RKO (cell line): ENCODE measurements at places on chromosomes 2 and 18.

DNA sequence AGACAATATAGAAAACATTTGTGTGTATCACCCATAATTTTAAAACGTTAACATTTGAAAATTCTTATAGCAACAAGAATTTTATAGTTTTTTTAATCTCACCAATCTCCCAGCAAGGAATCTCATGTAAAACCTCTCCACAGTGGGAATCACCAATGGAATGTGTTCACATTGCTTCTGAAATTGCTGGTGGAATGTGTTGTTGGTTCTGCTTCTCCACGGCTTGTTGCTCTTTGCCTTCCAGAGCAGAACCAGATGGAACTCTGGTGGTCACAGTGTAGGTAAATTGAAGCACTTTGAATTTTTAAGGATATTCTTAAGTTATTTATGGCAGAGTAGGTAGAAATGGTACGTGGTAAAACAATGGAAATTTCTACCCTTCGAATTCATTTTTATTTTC lies 35.1 kb downstream of the DCAF17 start:
- DNase-seq, result no peak

DNA sequence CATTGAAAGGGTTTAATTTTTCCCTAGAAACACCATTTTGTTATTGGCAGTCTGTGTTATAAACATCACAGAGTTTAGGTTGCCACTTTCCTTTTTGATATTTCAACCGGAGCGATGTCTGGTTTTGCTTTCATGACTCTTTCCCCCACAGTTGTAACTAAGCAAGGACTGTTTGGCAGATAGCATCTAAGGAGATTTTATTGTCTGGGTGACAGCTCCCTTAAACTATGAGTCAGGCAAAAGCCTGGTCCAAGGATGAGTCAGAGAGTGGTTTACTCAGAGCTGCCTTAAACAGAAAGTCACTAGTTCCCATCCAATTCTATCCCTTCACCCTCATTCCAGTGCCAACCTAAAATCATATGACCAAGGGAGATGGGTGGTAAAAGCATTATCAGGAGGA lies 341.6 kb upstream of the VWC2L start:
- peak; percentile 95 for DNase-seq

DNA sequence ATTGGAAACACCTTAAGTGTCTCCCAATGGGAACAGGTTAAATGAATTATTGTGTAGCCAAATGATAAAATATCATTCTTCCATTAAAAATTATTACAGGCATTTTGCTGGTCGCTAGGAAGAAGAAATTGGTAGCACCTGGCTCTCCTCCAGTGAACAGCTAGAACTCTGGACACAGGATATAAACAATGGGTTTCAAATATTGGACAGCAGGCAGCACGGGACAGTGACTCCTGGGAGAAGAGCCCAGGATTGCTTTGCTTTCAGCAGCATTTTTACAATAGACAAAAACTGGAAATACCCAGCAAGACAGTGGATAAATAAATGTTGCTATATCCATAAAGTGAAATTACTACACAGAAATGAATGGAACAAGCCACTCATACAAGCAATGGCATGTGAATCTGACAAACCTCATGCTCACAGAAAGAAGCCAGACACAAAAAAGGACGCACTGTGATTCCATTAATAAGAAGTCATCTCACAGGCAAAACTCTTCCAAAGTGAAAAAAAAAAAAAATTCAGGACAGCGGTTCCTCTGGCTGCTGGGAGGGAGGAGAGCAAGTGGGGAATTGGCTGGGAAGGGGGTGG lies 50.5 kb downstream of the LAMA1 start:
- DNase-seq, result no peak

DNA sequence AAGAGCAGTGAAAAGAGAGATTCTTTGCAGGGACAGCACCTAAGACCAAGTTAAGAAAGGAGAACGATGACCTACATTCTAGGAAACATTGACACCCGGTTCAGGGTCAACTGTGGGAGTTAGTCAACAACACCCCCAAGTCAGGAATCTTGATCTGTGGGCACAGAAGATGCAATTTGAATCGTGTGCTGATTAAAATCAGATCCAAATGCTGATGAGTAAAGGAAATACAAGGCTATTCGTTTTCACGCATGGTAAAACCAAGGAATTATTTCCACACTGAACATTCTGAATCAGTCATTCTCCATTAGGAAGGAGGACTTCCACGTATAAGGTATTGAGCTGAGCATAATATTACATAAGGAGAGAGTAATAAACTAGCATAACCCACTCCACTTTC lies 124.2 kb downstream of the COPS8 start:
- DNase-seq, result no peak

DNA sequence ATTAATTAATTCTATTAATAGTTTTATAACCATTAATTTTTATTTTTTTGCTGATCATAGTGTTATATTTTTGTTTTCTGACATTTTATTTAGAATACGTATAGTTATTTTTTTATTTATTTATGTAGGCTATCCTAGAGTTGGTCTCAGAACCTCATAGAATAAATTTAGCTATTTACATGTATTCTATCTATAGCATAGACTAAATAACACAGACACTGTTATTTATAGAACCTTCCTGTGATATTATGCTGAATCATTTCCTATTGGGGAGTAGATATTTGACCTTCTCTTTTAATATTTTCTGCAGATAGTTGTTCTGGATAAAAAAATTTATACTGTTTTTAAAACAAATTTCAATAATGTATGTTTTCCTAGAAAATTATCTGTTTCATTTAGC lies 20.2 kb downstream of the ARHGEF33 start:
- no peak for DNase-seq

DNA sequence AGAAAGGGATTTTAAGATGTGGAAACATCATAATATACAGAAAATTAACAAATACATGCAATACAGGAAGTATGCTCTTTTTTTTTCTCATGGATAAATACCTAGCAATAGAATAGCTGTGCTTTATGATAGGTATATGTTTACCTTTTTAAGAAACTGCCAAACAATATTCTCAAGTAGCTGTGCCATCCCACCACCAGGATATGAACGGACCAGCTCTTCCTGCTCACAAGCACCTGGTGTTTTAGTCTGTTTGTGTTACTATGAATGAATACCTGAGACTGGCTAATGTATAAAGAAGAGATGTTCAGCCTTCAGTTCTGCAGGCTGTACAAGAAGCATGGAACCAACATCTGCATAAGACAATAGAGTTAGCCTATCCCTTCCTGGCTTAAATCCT lies 19.9 kb upstream of the UGT1A8 start:
- no peak for DNase-seq

- DNase-seq, result no peak
These were observed 62.8 kb downstream of the SMIM21 start for GRCh38 chr18:75364512-75365253.

- no peak for DNase-seq
These were observed 269.1 kb upstream of the SIX3 start for GRCh38 chr2:44672431-44672830.

DNA sequence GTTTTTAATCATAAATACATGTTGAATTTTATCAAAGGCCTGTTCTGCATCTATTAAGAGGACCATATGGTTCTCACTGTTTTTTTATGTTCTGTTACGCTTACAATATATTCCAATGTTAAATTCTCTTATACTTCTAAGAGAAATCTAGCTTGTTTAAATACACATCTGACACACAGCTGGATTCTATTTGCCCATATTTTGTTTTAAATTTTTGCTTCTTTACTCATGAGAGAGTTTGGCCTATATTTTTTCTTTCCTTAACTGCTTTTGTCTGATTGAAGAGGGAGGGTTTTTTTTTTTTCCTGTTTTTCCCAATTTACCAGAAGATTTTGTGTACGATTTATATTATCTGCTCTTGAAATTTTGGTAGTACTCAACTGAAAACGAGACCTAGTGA lies 34.9 kb downstream of the RNF144A start:
- DNase-seq, result no peak

- no peak for DNase-seq
These were observed 40.8 kb downstream of the MAP3K2 start for GRCh38 chr2:127347015-127347414.

GRCh38 chr2:59425247-59425646 lies 1128.2 kb downstream of the BCL11A start:
- DNase-seq, result peak; percentile 8

DNA sequence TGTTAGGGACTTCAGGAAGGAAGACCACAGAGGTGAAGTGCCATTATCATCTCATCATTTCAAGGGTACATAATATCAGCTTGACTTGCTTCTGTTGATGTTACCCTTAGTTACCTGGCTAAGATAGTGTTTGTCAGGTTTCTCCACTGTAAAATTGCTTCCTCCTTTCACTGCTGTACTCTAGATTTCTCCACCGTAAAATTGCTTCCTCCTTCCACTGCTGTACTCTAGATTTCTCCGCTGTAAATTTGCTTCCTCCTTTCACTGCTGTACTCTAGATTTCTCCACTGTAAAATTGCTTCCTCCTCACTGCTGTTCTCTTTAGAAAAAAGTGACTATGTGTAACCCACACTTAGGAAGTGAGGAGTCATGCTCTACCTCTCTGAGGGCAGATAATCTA lies 1460.3 kb downstream of the SUCLG1 start:
- no peak for DNase-seq

DNA sequence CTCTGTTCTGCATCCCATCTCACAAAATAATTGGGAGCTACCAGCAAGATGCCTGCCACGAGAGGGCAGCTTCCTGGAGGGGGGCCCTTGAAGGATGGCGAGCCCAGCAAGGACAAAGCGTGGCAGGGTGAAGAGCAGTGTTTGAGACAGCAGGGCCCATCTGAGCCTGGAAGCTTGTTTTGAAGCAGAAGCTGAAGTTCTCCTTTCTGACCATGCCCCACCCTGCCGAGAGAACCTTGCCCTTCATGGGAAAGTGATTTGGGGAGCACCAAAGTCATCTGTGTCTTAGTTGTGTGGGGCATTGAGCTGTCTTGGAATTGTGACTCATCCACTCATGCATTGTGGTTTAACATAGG lies 216.3 kb downstream of the BCL11A start:
- DNase-seq, result no peak

- DNase-seq, result peak; percentile 78
These were observed 44.2 kb upstream of the DSC1 start for GRCh38 chr18:31206787-31207381.

DNA sequence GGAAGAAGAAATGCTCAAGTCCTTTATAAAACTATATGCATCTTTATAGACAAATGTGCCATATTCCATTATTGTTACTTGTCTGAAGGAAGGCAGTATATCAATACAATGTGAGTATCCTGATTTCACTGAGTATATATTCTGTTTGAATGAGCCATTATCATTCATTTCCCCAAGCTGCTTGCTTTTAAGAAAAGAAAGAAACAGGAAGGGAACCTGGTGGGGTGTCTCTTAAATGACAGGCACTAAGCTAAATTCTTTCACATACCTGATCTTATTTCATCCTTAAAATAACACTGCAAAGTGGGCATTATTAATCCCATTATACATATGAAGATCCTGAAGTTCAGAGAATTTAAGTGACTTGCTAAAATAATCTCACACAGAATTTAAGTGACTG lies 307.9 kb downstream of the SLC8A1 start:
- DNase-seq, result no peak

- DNase-seq, result no peak
These were observed 17.8 kb downstream of the FAM110C start for GRCh38 chr2:28406-28975.

- peak; percentile 6 for DNase-seq
These were observed 188.2 kb upstream of the XIRP2 start for GRCh38 chr2:166700079-166700478.

GRCh38 chr2:216031960-216032689 lies 18.8 kb upstream of the MREG start:
- DNase-seq, result peak; percentile 71

DNA sequence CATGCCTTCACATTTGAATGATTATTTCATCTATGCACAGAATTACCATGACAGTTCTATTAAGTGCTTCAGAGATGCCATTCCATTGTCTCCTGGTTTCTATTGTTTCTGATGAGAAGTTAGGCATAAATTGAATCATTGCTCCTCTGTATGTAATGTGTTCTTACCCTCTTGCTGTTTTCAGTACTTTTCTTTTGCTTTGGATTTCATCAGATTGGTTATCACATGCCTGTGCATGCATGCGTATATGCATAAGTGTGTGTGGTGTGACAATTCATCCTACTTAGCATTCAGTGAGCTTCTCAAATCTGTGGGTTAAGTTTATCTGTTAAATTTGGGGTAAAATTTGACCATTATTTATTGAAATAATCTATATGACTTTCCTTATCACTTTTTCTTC lies 263.3 kb upstream of the RND3 start:
- no peak for DNase-seq

DNA sequence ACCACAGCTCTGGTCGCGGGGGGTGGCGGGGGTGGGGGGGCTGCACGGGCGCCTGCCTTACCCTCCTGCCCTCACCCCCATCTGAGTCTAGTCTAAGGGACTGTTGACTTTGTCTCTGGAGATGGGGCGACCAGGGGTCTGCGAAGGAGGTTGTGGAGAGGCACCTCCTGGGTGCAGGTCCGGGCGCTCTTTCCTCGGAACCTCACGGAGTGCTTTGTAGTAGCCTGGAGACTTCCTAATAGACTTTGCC lies 141.3 kb downstream of the MEIS1 start:
- DNase-seq, result no peak

GRCh38 chr2:53913721-53914120 lies 54.0 kb upstream of the GPR75 start:
- DNase-seq, result peak; percentile 8

- no peak for DNase-seq
These were observed 2.4 kb downstream of the PIEZO2 start for GRCh38 chr18:11146947-11147345.

- no peak for DNase-seq
These were observed 31.0 kb downstream of the VAPA start for GRCh38 chr18:9944805-9945204.

GRCh38 chr18:37653618-37654017 lies 88.0 kb upstream of the CELF4 start:
- no peak for DNase-seq

- DNase-seq, result no peak
These were observed 7.5 kb upstream of the KCNG2 start for GRCh38 chr18:79789901-79790890.

DNA sequence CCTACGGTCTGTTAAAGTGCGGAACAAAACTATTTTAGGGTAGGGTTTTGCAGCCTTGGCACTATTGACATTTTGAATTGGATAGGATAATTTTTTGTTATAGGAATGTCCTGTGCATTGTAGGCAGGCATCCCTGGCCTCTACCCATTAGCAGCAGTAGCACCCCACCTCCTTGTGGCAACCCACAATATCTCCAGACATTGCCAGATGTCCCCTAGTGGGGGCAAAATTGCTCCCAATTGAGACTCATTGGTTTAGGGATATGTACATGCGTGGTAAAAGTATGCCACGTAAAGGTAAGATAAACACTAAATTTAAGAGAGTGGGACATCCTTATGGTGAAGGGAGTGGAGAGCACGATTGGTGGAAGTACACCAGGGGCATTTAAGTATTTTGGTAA lies 4.6 kb downstream of the MIB1 start:
- no peak for DNase-seq

- DNase-seq, result no peak
These were observed 155.0 kb upstream of the KCTD1 start for GRCh38 chr18:26703170-26703930.

- DNase-seq, result no peak
These were observed 1327.1 kb upstream of the ZEB2 start for GRCh38 chr2:145846982-145847381.

DNA sequence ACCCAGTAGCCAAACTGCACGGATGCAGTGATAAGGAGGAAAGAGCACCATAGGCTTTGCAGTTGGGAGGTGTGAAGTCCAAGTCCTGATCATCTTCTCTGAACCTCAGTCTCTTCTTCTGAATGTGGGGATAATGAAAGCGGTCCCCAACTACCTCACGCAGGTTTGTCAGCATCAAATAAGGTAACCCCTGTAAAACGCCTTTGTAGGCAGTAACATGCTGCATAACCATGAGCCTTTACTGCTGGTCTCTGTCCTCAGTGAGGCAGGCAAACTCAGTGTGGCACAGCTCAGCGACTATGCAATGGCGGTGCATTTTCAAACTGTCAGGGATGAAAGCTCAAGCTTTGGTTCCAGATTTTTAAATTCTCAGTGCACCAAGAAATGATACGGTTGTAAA lies 46.1 kb downstream of the DNMT3A start:
- DNase-seq, result no peak
